Kidney (tissue), 22 donors: ENCODE measurements at places on chromosomes 2 and 18.

DNA sequence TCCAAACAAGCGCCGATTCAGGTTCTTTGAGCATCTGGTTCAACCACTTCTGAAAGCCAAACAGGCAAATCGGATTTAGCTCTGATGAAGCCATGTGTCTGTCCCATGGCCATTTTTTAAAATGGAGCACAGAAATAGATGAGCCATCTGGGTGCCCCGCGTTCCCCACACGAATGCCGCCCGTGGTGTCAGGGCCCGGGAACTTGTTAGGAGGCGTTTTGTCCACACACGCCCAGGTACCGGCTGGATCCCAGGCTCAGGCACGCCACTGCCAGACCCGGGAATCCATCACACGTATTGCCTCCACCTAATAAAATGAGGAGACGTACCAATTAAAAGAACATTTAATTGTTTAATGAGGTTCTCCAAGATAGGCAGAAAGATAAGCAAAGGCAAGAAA is 374.4 kb upstream of the SALL3 start:
- no peak for DNase-seq

- no peak for DNase-seq
Measured at GRCh38 chr18:51007790-51008139, 22.2 kb upstream of the SMAD4 start.

DNA sequence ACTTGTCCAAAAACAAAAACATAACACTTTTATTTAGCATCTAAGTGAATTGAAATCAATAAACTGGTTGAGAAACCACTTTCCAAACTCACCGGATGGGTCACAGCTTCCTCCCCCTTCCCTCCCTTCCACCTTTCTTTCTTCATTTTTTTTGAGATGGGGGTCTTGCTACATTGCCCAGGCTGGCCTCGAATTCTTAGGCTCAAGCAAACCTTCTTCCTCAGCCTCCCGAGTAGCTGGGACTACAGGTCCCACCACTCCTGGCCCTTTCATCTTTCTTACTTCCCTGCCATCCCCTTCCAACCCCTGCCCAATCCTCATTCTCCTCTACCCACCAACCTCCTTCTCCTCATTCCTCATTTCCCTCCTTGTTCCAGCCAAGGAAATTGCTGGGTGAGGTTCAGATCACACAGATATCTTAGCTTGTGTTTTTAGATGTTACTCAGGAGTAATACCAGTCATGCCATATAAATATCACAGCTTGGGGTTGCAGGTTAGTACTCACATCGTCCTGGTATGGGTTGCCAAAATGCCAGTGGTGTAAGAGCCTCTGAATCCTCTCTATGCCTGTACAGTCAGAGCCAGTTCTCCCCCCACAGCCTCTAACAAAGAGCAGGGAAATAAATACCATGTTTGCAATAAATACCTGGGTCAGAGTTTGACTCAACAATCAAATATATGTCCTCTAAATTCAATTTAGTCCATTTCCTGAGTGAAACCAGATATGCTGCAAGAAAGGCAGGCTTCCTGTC is 132.7 kb upstream of the NDUFV2 start:
- DNase-seq: no peak

DNA sequence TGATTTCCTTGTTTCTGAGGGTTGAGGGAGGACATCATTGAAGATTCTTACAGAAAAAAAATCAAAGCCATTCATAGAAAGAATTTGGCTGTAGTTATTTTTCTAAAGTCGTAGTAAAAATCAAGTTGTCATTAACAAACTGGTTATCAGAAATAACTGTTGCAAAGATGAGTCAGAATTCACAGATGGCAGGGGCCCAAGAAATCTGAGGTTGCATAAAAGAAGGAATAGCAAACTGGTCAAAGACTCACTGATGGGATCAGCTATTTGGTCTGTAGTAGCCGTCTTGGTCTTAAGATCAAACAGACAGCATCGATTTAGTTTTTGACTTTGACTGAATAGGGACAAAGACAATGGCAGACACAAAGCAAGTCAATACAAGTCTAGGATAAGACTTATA is 334.3 kb downstream of the FIGN start:
- DNase-seq: no peak

DNA sequence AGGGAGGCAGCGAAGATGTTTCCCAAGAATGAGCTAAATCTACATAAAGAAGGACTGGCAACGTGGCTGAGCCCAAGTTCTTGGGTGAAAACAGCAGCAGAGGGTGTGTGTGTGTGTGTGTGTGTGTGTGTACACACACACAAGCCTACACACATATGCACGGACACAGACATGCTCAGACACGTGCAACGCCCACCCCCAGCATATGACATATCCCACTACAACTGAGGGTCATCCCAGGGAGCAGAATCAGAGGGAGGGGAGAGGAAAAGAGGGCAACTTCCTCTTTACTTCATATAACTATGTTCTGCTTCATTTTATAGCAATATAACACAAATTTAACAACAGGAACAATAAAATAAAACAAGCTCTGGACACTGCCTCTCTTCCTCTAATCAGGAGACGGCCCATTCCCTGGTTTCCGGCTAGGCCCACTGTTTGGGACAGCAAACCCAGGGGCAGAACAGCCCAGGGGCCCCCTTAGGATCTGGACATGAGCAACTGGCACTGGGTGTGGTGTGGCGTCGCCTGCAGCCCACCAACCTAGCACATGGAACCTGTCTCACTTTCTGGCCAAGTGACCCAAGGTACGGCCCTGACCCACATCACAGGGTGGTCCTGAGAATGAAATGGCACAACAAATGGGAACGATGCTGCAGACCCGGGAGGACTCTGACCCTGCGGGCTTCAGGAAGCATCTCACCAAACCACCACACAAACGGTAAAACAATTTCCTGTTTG is 25.0 kb downstream of the FAM178B start:
- no peak for DNase-seq
